ENCODE measurements at places on chromosomes 7 and 10.

DNA sequence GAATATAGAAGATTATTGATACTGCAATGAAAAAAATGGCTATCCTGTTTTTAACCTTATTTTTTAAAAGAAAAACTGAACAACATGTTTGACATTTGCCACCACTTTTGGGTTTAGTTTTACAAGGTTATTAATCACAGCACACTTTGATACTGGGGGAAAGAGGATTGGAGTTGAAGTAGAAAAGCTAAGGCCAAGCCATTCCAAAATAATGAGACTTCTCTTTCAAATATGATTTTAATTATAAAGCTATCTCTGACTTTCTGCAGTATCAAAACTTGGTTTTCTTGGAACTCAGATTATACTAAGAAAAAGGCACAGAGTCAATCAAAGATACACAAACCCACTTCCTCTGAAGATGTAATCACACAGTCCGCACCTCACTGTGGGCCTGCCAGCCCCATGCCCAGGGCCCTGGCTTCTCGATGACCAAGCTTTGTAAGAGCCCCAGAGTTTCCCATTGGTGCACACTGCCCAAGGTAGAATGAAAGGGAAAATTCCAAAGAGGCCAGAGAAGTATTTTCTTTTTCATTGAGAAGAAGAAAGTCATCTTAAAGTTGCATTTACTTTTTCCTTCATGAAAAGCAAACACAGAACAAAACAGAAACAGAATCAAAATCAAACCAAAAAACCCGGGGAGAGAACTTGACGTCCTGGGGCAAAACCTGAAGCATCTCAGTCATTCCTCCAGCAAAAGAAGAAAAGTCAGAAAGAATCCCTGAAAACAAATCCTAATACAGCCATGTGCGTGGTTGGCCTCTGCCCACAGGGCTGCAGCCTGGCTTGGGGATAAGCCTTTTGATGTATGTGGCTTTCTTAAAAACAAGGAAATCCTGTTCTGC lies 187.7 kb upstream of the KLF6 start:
- no peak for DNase-seq

GRCh38 chr10:91422915-91423314 lies 12.8 kb downstream of the HECTD2 start:
- DNase-seq = no peak

- no peak for DNase-seq
Observed at GRCh38 chr10:132313865-132314264, 6.1 kb upstream of the STK32C start.

- DNase-seq = no peak
Observed at GRCh38 chr10:122191936-122192541, 79.1 kb upstream of the BTBD16 start.

- no peak for DNase-seq
Observed at GRCh38 chr10:16491933-16492332, 29.7 kb downstream of the C1QL3 start.

- no peak for DNase-seq
Observed at GRCh38 chr10:33412653-33413361, 78.3 kb upstream of the NRP1 start.

GRCh38 chr10:126045861-126046260 lies 149.5 kb downstream of the FANK1 start:
- no peak for DNase-seq

DNA sequence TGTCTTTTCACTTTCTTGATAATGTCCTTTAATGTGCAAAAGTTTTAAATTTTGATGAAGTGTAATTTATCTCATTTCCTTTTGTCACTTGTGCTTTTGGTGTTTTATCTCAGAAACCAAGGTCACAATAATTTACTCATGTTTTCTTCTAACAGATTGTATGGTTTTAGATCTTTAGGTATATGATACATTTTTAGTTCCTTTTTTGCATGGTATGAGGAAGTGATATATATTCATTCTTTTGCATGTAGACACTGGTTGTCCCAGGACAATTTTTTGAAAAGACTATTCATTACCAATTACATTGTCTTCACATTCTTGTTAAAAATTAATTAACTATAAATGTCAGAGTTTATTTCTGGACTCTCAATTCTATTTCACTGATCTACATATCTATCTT lies 39.8 kb upstream of the GPR22 start:
- no peak for DNase-seq

- no peak for DNase-seq
Observed at GRCh38 chr10:132141526-132142395, 45.0 kb upstream of the DPYSL4 start.

DNA sequence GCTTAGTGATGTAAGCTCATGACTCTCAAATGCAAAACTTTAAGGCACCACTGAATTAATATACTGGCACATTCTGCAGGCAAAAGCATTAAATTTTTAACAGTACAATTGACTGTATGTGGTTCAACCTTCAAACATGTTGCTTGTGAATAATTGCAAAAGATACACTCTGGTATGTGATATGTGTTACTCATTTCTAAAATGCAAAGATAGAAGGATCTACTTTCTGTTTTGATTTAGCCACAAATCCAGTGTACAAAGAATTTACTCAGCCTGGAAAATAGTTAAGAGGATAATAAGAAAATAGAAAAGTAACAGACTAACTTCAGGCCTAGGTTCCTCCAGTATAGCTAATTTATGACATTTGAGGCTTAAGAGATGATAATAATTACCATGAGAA lies 66.6 kb upstream of the NOBOX start:
- DNase-seq = no peak

DNA sequence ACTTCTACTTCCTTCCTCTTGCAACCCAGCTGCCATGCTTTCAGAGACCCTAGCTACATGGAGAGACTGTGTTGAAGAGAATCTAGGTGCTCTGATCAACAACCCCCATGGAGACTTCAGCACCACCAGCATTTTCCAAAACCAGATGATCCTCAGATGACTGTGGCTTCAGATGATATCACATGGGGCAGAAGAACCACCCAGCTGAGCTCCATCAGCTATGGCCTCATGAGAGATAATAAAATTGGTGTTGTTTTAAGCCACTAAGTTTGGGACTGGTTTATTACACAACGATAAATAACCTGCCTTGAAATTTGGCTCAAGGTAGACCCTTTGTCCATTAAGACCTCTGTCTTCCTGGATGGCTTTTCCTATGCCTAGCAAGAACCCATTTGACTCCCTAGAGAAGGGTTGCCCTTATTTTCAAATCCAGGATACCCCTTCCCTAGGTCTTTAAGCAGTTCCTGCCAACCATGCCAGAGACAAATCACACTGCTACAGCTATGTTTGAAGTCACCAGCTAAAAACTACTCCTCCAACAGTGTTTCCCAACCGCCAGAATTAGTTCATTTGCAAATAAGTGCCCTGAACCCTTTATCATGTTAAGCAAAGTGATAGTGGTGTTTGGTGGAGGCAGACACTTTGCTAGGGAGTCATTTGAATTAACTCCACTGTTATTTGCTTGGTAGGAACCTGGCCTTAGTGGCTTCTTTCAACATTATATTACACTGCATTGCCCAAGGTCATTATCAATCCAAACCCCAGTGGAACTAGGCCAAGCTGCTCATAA lies 136.9 kb upstream of the PALS2 start:
- no peak for DNase-seq

DNA sequence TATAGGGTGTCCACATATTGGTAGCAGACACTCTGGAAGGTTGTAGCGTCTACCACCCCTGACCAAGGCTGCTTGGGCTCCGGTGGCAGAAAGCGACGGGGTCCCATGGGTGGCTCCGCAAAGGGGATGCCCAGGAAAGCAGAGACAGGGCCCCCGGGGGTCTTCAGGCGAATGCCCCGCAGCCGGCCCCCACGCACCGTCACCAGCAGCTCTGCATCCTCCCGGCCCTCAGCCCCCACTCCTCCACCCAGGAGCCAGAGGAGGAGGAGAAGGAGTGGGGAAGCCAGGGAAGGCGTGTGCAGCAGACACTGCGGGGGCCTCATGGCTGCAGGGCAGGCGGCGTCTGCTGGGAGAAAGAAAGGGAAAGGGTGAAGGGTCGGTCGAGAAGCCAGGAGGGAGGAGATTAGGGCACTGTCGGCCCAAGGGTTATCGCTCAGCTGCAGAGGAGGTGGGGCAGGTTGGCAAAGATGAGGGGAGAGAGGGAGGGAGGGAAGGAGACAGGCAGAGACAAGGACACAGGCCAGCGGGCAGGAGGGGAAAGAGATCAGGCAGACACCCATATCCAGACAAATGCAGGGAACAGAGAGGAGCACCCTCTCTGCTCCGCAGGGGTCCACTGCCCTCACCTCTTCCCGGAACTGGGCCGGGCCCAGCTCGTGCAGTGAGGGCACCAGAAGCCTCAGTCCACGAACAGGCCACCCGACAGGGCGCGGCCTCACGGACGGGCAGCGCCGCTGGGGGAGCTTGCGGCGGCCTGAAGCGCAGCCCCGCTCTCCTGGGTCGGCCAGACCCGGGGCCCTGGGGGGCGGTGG lies 1.6 kb downstream of the ACHE start:
- no peak for DNase-seq

DNA sequence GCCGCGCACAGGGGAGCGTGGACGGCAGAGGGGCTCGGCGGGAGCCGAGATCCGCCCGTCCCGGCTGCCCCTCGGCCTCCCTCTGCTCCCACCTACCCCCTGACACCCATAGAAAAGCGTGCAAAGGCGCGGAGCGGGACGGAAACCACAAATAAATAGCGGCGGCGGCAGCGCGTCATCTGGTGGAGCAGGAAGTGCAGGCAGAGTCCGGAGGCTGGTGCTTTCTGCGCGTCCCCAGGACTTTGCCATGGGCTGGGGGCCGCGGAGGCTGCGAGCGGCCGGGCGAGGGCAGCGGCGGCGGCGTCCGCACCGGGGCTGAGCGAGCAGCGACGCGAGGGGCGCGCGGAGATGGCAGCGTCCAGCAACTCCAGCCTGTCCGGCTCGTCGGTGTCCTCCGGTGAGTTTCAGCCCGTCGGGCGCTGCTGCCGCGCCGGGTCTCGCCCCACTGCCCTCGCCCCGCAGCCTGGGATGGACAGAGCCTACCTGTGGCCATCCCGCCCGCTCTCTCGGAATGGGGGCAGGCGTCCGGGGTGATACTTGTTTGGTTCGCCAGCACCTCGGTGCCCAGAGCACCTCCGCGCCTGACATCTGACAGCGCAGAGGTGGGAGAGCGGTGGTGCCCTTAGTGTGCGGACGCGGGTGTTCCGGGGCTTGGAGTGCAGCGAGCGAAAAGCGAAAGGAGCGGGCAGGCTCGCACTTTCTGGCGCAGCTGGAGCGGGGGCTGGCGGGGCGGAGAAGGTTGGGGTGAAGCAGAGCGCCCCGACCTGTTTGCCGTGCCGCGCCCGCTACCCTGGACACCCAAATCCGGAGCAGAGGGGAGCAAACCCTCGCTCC lies at the start of gene CHN2:
Gene CHN2, plus strand, starts transcription at position 182 of the 834 bp plus-strand sequence.
- DNase-seq = peak; percentile 73

DNA sequence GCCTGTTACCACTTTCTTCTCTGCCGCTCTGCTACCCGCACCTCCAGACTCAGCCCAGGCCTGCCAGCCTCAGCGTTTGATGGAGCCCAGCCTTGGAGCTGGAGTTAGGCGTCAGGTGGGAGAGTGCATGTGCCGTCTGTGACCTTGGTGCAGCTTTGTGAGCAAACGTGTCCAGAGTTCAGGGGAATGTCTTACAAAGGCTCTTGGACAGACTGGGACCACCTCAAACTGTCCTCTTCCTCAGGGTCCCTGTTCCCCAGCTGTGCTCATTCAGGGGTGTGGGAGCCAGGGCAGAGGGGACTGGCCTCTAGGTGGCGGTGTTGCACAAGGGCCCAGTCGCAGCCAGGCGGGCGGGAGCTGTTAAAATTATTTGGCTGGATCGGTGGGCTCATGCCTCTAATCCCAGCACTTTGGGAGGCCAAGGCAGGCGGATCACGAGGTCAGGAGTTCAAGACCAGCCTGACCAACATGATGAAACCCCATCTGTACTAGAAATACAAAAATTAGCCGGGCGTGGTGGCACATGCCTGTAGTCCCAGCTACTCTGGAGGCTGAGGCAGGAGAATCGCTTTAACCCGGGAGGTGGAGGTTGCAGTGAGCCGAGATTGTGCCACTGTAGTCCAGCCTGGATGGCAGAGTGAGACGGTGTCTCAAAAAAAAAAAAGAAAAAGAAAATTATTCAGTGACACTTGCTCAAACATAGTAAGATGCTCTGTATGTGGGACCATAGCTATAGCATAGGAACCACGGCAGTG lies 89.2 kb downstream of the ADCY1 start:
- DNase-seq = peak; percentile 31

DNA sequence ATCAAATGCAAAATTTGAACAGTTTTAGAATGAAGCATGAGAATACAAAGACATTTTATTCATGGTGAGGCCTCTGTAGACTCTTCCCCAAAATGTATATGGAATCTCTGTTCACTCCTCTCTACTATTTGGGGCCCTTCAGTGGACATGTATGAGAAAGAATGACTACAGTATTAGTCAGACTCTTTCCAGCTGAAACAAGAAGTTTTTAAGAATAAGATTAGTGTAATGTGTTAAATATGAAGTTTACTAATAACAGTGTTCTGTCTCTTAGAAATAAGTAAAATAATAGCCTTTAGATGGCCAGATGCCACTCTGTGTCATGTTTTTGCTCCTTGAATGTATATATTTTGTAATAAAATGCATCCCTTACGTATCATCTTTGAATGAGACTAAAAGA lies 585.6 kb downstream of the SUGCT start:
- DNase-seq = no peak

- no peak for DNase-seq
Observed at GRCh38 chr7:158959954-158960353, 103.6 kb downstream of the DYNC2I1 start.

DNA sequence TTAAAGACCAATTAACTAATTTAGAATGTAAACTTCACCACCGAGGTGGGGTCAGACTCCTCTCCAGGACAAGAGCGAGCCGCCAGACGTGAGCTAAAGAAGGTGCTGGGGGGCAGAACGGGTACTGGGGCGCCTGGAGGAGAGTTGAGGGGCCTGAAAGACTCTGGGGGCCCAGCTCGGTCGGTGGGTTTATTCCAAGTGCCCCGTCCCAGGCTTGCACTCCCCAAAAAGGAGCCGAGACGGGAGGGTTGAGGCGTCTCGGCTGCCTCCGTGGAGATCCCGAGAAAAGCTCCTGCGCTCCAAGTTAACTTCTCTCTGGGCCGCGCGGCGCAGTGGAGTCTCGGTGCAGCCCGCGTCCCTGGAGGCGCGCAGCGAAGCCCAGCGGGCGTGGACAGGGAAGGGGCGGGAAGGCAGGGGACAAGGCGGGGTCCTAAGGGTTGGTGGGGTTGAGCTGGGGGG lies 553.3 kb downstream of the TFEC start:
- DNase-seq = peak; percentile 59

- DNase-seq = no peak
Observed at GRCh38 chr7:18859318-18859717, 258.1 kb downstream of the TWIST1 start.

- DNase-seq = no peak
Observed at GRCh38 chr10:25232204-25232603, 57.4 kb downstream of the GPR158 start.
